Endothelial cell of coronary artery (primary cell): ENCODE measurements at places on chromosomes 16 and 17. TPM values are rescaled to one million over a fixed set of nuclear protein-coding genes. Genes with fewer than 3 reads are reported as not detected.

The INCA1 gene
- total RNA-seq, result 0.18 and 0.56 TPM in 2 replicates

The HGS gene
- 80.8 and 93.5 TPM in 2 replicates for total RNA-seq

The TMC7 gene
- total RNA-seq, result 3.7 and 4.0 TPM in 2 replicates

The GSDMA gene
- not detected in 2 replicates for total RNA-seq

The KIF1C gene
- total RNA-seq, result 132 and 141 TPM in 2 replicates

The TAC4 gene
- total RNA-seq, result not detected in 2 replicates

The CSH2 gene
- total RNA-seq, result not detected in 2 replicates

The GFER gene
- 12.8 and 14.6 TPM in 2 replicates for total RNA-seq
